ENCODE measurements at places on chromosomes 2 and 18.

DNA sequence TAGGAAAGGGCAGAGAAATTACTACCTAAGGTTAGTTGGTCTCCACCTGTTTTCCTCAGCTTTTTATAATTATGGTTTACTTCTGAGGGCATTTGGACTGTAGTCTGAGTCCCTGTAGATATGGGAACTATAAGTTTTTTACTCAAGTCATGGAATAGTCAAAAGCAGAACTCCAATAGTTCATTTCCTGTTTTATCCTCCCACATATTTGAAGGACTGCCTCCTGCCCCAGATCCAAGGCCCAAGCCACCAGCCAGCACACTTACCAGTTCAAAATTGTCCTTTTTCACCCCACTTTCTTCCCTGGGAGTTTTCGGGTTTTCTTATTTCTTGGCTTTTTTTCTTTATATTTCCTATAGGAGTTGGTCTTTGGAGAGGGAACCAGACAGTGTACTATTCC, 164.1 kb downstream of the MBD5 start:
- DNase-seq: no peak

- no peak for DNase-seq
Measured at GRCh38 chr2:181915102-181915501, 23.6 kb downstream of the ITPRID2 start.

DNA sequence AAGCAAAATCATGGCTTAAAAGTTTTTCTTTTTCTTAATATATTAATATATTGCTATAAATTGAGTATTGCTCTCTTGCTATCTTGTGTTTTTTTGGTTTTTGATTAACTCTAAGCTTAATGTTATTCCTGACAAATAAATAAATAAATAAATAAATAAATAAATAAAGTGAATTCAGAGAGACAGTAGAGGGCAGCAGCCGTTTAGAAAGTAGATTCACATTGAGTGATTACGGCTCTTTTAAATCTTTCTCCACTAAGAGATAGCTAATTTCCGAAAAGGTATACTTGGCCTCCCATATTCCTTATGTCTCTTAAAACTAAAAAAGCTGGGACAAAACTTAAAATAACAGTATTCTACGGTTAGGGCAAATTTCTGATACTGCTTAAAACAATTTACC, 34.3 kb downstream of the MSH2 start:
- no peak for DNase-seq

GRCh38 chr2:157672129-157672528, 43.5 kb upstream of the ACVR1C start:
- no peak for DNase-seq

GRCh38 chr2:170455617-170456426, 259.3 kb upstream of the SP5 start:
- DNase-seq: no peak

- DNase-seq: no peak
Measured at GRCh38 chr18:46449033-46449432, 208.0 kb downstream of the LOXHD1 start.

DNA sequence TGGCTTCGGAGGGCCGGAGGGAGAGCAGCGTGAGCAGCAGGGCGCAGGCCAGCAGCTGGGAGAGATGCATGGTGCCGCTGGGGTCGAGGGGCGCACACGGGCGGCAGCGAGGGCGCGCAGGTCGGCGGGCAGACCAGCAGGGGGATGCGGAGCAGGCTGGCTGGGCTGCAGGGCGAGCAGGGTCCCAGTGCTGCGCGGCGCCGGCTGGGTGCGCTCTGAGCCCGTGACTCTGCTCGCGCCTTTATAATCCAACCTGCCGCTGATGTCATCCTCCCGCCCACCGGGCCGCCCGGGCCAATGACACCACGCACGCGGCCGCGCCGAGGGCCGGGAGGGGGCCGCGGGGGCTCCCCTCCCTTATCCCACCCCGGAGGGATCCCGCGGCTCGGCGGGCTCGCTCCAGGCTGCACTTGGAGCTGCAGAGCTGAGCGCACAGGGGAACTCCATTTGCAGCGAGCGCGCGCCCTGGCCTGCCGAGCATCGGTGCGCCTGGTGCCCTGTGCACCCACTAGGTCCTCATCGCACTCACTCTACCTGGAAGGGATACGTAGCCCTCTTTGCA, at the start of gene NPPC:
TSS of gene NPPC (minus strand) at position 217 of the 562 bp plus-strand sequence. CDS start at position 70, 147 bp downstream.
- DNase-seq: peak; percentile 31
